Left ventricle myocardium inferior (tissue), 1 donor: ENCODE measurements at places on chromosomes 7 and 10.

DNA sequence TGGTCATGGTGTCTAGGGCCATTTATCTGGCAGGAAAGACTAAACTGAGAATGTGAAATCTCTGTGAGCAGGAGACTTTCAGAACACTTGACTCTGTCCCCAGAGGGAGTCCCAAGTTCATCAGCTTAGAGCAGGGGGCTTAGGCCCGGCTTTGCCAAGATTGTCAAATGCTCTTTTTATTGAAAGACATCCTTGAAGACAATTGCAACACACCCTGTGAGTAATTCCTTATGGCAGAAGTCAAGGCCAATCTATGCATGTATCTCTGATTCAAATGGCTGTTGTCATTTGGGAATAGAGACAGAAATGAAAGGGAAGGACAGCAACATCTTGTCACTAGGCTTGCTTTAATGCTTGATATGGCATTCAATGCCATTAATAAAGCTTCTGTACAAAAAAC lies 33.7 kb downstream of the BAMBI start:
- no peak for DNase-seq

DNA sequence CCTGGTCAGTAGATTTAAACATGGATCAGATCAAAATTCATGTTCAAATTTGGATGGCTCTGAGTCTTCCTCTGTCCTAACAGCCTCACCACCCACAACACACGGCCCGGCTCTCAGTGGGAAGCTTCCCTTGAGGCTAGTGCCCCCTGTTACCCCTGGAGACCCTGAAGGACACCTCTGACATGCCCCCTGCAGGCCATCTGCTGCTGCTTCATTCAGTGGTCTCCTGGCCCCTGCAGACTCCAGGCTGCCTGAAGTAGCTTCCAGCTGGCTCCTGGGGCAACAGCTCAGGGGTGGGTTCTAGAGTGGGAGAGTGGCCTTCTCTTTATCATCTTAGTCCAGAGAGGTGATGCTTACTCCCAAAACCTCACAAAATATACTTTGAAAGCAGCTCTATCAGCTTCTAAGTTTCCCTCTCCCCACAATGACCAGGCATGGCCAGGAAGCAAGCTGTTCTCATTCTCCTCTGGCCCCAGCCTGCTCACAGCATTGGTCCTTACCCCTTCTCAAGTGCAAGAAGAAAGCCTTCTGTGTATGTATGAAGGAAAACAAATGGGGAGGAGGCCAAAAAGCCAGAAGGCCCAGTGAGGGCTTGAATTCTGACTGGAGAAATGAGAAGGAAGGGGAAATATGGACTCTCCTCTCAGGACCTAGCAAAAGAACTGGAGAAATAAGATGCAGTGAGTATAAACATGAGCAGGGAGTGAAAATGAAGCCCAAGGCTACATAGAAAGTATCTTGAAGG lies 189.6 kb upstream of the INHBA start:
- no peak for DNase-seq

GRCh38 chr10:131792011-131792651 lies 108.7 kb upstream of the PPP2R2D start:
- DNase-seq: no peak

DNA sequence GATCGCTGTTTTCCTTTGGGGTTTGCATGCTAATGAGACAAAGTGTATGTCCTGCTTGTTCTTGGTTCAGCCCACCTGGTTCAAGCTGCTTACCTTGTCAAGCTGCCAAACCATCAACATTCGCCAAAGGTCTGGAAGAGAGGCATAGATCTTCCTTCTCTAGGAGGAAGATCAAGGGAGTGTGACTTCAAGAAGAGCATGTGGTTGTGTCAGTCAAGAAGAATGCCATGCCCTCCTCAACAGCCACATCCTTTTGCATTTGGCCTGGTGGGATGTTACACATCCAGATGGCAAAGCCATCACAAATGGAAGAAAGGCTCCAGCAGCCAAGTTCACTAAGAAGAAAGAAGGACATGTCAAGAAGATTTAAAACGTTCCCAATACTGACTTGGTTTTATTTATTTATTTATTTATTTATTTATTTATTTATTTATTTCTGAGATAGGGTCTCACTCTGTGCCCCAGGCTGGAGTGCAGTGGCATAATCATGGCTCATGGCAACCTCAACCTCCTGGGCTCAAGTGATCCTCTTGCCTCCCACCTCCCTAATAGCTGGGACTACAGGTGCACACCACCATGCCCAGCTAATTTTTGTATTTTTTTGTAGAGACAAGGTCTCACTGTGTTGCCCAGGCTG lies 5.1 kb upstream of the PIP4K2A start:
- DNase-seq: no peak

DNA sequence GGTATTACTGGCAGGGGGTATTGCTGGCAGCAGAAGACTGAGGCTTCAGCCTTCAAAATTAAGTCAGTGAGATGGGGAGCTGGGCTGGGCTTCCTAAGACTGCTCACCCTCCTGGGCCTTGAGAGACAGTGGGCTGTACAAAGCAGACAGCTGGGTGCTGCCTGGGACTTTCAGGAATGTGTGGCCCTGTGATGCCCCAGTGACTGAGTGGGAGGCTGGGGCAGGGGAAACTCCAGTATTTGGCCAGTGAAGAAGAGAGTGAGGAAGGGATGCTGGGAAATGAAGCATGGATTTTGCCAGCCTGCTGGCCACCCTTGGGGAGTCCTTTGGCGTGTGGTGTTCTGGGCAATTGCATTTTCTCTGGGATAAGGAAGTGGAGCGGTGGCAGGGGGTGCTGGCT lies 442 bp downstream of the ANKRD2 start:
- peak; percentile 18 for DNase-seq

- no peak for DNase-seq
These were observed 9.5 kb upstream of the IMPDH1 start for GRCh38 chr7:128419257-128419656.
